ENCODE measurements at places on chromosomes 12 and 14.
A peak's percentile ranks its signal among the peaks of the same experiment; 100 is the strongest.

DNA sequence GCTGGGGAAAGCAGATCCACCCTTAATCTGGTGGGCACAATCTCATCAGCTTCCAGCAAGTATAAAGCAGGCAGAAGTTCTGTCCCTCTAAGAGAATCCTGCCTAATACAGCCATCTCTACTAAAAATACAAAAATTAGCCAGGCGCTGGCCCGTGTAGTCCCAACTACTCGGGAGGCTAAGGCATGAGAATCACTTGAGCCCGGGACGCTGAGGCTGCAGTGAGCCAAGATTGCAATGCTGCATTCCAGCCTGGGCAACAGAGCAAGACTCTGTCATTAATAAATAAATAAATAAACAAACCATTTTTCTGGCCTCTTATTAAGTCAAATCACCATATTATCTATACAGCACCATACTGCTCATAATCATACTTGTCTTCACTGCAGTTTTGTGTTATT is 111.2 kb downstream of the MED13L start:
- no peak for DNase-seq

DNA sequence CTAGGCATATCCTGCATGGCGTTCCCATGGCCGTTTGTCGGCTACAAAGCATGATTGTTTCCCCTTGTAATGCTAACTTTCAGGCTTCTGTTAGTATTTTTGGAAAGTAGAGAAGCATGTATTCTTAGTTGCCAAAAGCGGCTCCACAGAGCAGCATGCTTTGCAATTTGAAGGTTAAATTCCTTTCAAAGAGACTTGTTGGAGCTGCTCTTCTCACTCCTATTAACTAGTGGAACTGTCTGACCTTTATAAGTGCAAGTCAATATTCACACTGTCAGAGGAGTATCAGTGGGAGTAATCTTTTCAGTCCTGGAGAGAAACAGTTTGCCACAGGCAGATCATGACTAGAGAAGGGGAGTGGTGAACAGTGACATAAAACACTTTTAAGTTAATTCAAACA is 656.1 kb upstream of the NOVA1 start:
- no peak for DNase-seq

DNA sequence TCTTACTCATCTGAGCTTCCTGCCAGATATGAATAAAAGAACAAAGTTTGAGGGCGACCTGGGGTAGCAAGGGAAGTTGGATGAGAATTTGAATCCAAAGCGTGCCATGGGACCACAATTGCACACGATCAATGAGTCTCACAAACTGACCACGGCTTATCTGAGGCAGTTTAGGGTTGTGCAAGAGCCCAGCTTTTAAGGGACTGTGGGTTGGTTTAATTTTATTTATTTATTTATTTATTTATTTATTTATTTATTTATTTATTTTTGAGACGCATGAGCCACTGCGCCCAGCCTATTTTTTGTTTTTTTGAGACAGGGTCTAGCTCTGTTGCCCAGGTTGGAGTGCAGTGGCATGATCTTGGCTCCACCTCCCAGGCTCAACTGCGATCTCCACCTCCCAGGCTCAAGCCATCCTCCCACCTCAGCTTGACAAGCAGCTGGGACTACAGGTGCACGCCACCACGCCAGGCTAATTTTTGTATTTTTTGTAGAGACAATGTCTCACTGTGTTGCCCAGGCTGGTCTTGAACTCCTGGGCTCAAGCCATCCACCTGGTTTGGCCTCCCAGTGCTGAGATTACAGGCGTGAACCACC is 1.1 kb downstream of the AMDHD1 start:
- DNase-seq: no peak

DNA sequence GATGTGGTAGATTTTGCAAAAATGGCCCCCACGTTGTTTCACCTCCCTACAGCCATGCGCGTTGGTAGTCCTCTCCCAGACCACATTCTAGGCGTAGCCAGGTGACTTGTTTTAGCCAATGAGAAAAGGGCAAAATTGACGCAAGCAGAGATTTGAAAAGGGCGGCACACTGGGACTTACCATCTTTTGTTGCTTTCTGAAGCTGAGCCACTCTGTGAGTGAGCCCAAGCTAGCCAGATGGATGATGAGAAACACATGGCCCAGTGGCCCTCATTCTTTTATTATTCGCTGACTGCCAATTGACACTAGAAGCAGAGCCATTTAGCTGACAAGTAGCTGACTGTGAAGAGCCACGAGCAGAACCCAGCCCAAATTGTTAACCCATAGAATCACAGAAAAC is 142.0 kb upstream of the GZMB start:
- peak; percentile 13 for DNase-seq

DNA sequence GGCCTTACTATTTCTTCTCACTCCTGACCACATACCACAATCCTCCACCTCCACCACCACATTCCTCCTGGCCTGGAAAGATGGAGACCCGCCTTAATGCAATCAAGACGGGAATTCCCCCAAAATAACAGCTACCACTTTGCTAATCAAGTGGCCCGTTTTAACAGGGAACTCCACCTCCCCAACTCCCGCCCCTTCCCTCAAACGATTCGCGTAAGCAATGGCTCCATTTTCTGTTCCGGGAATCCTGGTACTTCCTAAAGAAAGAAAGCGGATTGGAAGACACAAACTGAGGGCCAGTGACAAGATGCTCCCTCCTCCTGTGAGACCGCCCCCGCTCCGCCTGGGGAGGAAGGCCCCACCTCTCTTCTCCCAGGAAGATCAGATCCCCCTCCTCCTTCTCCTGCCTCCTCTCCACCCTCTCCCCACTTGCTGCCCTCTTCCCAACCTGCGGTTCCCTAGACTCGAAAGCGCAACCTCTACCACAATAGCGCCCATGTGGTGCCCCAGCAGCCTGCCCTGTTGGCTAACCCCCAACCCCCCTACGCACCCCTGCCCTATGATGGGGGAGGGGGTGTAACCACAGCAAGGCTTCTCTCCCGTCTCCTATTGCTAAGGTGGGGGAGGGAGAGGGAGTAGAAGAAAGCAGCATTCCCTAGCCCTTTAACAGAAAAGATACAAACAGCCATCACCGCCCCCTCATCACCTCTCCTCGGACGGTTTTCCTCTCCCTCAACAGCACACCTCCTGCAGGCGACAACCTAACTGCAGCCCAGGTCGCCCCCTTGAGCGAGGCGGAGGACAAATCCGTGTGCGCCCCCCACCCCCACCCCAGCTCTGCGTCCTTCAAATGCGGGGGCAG is 777 bp downstream of the ARF3 start:
- DNase-seq: peak; percentile 89

DNA sequence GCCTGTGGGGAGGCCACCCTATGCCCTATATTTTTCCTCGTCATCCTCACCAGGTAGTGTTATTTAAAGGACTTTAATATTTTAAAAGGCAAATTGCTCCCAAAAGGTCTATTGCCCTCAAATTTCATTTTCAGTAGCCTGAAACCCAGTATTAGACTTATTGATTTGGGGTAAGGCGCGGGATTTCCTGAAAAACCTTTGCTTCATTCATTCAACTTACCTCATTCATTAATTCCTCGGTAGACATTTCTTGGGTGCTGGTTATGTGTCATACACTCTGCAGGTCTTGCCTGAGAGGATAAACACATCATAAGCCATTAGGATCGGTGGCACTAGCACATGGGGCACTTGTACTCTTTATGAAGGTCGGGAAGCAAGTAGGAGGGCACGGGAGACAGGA is 99.2 kb downstream of the ARF6 start:
- no peak for DNase-seq

GRCh38 chr12:47397664-47398281 is 308.1 kb downstream of the RPAP3 start:
- DNase-seq: no peak

DNA sequence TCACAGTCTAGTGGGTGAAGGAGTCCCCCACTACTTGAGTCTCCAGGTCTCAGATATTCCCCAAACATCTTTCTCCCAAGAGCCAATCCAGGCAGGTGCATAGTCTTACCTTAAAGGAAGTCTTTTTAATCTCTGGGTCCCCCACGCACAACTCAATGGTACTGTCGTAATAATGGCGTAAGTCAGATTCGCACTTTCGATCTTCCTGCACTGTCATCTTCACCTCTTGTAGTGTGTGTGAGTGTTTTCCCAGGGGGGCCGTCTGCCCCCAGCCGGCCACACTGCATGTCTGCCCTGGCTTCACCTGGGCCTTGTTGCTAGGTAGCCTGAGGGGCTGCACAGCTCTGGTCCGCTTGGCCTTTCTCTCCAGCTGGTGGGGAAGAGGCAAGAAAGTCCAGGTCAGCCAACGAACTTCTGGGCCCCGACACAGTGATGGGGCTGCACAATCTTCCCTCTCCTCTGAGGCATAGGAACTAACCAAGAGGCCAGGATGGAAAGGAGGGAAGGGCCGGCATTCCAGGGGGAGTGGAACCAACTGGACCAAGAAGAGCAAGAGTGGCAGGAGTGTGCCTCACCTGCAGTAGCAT is 2.1 kb downstream of the GZMB start:
- no peak for DNase-seq

DNA sequence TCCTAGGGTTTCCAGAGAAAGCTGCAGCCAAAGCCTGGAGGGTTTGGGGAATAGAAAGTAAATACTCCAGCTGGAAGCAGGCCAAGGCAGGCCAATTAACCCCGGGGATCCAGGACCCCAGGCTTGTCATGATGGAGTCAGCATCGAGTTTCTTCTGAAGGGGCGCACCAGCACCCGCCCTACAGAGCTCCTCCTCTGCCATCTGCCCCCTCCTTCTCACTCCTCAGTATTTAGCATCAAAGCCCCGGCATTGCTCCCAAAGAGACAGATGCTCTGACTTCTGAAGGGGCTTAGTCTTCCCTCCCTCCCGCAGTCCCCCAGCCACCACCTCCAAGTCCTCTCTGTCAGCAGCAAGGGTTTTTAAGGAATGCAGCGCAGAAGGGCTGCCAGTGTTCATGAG is 285.1 kb upstream of the NOS1 start:
- no peak for DNase-seq

DNA sequence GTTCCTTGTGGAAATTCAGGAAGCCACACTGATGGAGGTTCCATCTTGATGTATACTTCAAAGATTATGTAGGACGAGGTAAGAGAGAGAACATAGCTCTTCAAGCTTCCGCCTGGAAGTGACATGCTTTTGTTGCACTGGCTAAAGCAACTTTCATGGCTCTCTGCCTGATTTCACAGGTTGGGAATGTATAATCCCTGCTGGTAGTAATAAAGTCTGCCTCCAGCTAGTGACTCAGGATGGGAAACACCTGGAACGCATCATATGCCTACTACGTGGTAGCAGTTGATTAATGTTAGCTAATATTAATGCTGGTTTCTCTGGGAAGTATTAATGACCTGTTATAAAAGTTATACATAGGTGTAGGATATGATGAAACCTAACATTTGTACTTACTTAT is 71.1 kb downstream of the PELI2 start:
- no peak for DNase-seq

DNA sequence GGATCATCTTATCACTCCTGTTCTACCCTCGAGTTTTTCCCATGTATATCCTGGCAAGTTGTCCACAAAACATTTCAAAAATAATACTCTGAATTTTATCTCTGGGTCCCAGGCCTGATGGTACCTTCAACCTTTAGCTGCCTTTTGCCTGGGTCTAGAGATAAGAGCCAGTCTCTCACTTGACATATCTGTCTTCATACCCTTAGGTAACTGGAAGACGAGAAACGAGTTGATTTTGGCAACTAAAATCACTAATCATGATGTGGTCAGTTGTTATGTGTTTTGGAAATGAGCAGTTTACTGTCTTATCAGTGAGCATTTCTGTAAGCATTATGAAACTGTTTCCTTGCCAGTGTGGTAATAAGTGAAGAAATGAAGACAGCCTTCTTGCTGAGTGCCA is 6.3 kb downstream of the RNF10 start:
- DNase-seq: no peak

Data from NT2/D1 (cell line).